Activated CD4-positive, alpha-beta T cell treated with anti-CD3 and anti-CD28 coated beads, Interleukin-10, Interleukin-2, amounts not matched to agents 100 ng/mL and 50 ng/mL, durations not matched to agents 16 hours and 8 hours (primary cell): ENCODE measurements at places on chromosomes 11 and 22.
A peak's percentile ranks its signal among the peaks of the same experiment; 100 is the strongest.

- peak; percentile 71 for DNase-seq
These were observed 40.6 kb downstream of the OR4D9 start for GRCh38 chr11:59551659-59552521.

DNA sequence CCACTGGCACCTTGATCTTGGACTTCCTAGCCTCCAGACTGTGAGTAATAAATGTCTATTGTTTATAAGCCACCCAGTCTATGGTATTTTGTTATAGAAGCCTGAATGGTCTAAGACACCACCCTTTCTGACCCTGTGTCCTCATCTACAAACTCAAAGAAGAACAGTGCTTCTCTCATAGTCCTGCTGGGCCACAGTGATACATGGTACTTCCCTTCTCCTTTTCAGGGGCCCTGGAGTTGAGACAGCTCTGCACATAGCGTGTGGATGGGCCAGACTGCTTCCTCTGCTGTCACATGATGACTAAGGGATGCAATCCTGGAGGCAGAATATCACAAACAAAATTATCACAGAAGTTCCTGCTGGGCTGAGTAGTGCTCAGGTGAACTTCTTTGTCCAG, 5.0 kb downstream of the KCNJ11 start:
- DNase-seq = no peak

- peak; percentile 79 for DNase-seq
These were observed 31.8 kb downstream of the BID start for GRCh38 chr22:17742527-17742902.

- DNase-seq = no peak
These were observed 52.4 kb downstream of the GRIK4 start for GRCh38 chr11:120563703-120564572.

GRCh38 chr22:44972363-44973083, 37.3 kb downstream of the PHF21B start:
- no peak for DNase-seq

DNA sequence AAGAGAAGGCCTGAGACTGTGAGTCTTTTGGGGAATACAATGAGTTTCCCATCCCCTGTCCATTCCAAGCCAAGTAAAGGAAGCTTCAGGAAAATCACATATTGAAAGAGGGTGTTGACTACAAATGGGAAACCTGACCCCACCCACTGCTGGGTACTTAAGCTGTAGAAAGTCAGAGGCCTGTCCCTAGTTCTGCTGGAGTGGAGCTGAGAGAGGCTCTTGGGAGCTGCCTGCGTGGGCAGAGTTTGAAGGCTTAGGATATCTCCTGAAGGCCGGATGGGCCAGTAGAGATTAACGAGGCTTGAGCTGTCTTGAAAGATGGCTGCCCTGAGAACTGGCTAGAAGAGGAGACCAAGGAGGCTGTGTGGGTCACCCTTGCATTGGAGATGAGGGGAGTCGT, 176.2 kb upstream of the NECTIN1 start:
- DNase-seq = no peak

GRCh38 chr11:128603752-128604414, 16.5 kb upstream of the ETS1 start:
- no peak for DNase-seq

DNA sequence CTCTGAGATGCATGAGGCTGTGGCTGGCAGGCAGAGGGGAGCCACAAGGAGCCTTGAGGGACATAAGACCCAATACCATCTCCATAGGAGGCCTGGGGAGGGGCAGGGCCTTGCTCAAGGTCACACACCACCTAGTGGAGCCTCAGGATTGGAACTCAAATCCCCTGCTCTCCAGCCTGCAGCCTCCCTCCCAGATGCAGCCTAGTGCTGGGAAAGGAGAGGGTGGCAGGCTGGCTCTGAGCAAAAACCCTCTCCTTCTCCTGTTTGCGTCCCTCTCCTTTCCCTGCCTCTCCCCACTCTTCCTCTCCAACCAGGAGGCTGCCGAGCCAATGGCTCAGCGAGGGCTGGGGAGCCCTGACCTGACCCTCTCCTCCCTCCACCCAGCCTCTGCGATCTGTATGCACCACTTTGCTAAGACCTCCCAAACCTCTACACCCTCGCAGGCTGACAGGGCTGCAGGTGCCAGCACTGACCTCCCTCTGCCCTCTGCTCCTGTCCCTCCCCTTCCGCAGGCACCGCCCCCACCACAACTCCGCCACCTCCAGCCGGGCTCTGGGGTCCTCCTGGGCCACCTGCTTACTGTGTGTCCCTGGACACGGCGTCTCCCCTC, 14.7 kb downstream of the IGLL1 start:
- DNase-seq = peak; percentile 11

GRCh38 chr11:92227230-92227814, 2.7 kb downstream of the FAT3 start:
- DNase-seq = no peak

DNA sequence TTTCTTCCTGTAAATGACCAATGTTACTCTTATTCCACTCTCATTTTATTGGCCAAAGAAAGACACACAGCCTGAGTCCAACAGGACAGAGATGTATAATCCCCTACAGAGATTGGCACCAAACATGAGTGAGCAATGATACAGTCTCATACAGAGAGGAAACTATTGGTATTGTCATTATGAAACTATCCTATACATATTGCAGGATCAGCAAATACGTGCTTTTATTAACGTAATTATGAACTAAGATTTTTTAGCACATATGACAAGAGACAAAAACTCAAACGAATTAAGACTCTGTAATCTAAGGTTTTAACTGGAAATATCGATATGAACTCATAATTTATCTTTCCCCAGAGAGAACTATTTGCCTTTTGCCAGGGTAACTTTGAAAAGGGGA, 99.3 kb upstream of the LDLRAD3 start:
- DNase-seq = no peak
